ENCODE measurements at places on chromosomes 1 and 21.

DNA sequence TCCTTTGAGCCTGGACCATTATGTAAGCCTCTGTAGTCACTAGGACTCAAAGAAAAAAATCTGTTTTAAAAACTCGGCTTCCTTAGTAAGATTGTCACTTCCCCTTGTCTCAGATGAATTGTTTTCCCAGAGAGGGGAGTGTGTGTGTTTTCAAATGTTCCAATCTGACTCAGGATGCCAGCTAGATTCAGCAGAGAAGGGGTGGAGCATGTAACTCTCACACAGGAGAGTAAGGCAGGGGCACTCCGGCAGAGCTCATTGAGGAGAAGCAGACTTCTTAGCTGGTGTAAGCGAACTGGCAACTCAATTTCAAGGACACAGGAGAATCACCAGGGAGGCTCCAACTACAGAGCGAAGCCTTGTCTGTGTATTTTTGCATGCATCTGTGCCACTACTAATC is 623.2 kb downstream of the LMO4 start:
- DNase-seq: no peak

DNA sequence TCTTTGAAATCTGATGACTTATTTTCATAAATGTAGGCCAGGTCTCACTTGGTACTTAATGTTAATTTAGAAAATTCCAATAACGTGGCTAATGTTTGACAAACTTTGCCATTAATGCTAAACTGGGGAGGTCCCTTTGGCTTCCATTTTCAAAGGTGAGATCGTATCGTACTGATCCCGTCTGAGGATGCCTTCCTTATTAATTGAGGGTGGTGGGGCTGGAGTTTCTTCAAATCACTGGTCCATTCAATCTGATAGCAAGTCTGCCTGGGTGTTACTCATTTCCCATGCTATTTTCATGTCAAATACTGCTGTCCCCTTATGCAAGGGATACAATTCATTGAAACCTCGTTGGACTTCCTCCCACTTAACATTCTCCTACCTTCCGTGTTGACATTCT is 327.1 kb downstream of the DISC1 start:
- no peak for DNase-seq

DNA sequence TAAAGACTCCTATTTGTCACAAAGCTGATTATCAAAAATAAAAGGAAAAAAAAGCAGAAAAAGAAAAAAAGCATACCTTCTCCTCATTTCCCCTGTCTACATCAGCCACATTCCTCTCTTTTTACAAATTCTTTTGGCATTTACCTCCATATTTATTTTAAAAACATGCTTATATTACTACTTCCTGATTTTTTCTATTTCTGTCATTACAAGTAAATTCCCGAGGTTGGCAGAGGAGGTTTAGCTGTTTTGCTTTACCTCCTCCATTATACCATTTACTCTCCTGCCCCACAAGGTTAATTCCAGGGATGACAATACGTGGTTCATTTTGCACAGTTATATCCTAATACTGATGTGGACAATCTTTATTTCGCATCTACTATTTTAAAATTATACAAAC is 26.3 kb upstream of the CD34 start:
- no peak for DNase-seq

GRCh38 chr1:6523566-6523965 is 30.7 kb downstream of the NOL9 start:
- peak; percentile 57 for DNase-seq

GRCh38 chr21:16976193-16976592 is 536.6 kb upstream of the CXADR start:
- DNase-seq: no peak

GRCh38 chr21:35896060-35896459 is 164.3 kb downstream of the SETD4 start:
- DNase-seq: no peak

DNA sequence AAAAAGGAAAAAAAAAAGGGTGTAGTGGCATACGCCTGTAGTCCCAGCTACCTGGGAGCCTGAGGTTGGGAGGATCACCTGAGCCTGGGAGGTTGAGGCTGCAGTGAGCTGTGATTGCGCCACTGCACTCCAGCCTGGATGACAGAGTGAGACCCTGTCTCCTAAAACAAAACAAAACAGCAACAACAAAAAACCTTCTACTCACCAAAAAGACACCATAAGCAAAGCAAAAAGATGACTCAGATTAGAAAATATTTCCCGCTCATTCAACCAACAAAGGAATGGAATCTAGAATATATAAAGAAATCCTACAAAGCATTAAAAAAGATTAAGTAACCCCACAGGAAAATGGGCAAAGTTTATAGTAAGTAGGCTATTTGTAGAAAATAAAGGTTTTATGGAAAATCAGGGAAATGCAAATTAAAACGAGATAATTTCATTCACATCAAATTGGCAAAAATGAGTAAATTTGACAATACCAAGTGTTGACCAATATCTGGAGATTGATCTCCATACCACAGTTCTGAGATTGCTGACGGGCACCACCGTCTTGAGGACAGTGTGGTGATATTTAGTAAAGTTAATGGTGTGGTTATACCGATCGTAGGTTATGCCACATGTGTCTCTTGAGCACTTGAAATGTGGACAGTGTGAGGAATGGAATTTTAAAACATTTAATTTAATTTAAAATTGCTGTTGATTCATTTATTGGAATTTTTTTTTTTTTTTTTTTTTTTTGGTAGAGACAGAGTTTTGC is 54.0 kb downstream of the PIK3CD start:
- no peak for DNase-seq

DNA sequence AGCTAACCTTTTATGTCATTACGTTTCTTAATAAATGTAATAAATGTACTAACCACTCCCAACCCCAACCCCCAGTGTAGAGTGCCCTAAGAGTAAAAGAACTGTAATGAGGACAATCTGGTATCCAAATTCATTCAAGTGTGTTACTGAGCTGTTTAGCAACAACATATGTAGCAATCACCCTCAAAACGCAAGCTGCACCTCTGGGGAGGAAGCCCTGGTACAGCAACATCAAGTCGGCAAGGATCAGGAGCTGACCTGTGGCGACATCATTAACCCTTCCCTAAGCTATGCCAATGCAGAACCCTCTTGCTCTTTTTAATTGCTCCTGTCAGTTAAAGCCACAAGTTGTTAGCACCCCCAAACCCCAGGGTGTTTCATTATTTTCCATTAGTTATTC is 47.1 kb downstream of the STX6 start:
- DNase-seq: no peak

DNA sequence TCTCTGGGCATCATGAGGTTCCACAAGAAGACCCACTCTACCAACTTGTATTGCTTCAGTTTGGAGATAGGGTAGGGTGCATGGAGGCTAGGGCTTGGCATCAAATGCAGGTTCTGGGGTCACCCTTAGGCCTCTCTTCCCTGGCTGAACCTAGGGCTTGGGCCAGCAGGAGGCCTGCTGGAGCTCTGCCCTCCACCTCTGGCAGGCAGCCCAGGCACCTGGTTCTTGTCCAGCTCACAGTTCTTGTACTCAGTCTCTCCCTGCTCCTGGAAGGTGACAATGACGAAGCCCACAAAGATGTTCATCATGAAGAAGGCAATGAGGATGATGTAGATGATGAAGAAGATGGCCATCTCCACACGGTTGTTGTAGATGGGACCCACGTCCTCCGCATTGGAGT is 37.5 kb upstream of the KIF21B start:
- no peak for DNase-seq

- DNase-seq: peak; percentile 59
These were observed 8.6 kb upstream of the EPHA2 start for GRCh38 chr1:16164213-16165072.

DNA sequence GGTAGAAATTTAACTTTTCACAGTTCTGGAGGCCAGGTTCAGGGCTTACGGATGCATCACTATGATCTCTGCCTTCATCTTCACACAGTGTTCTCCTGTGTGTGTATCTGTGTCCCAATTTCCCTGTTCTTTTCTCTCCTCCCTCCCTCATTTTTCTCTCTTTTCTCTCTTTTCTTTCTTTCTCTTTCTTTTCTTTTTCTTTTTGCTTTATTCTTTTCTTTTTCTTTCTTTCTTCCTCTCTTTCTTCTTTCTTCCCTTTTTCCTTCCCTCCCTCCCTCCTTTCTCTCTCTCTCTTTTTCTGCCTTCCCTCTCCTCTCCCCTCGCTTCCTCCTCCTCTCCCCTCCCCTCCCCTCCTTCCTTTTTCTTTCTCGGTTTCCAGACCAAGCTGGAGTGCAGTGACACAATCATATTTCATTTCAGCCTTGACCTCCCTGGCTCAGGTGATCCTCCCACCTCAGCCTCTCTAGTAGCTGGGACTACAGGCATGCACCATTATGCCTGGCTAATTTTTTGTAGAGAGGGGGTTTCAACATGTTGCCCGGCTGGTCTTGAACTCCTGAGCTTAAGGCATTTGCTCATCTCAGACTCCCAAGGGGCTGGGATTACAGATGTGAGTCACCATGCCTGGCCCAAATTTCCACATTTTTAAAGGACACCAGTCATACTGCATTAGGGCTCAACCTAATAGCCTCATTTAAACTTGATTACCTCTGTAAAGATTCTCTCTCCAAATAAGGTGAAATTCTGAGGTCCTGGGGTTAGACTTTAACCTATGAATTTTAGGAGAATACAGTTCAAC is 115.9 kb downstream of the HUNK start:
- DNase-seq: no peak

- no peak for DNase-seq
These were observed 31.5 kb upstream of the VASH2 start for GRCh38 chr1:212918824-212919223.

GRCh38 chr1:3556336-3556735 is 55.0 kb downstream of the MEGF6 start:
- no peak for DNase-seq

GRCh38 chr1:170678027-170678600 is 14.2 kb downstream of the PRRX1 start:
- DNase-seq: no peak

Data from D341Med (cell line).